CD4-positive, alpha-beta T cell treated with Interleukin-6 at 100 ng/mL for 8 hours (primary cell): ENCODE measurements at places on chromosomes 3 and 15.

DNA sequence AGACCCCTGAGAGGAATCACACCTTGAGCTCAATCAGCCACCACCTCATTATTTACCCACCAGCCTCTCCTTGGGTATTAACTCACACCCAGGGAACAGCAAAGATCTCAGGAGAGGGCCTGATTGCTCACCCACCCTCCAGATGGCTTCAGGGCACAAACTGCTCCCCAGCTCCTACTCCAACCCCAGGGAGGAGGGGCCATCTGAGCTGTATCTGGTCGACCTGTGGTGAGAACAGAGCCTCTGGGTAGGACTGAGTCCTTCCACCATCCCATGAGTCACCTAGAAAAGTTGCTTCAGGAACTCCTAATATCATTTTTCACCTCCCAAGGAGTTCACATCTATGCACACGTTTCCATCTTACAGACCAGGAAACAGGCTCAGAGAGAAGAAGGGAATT lies 44.8 kb upstream of the HES1 start:
- DNase-seq: no peak

GRCh38 chr3:179882292-179882691 lies 154.4 kb downstream of the PEX5L start:
- DNase-seq: no peak

GRCh38 chr3:171768281-171768900 lies 41.9 kb downstream of the PLD1 start:
- no peak for DNase-seq

- DNase-seq: no peak
Observed at GRCh38 chr15:68843425-68844311, 23.0 kb upstream of the ANP32A start.

- no peak for DNase-seq
Observed at GRCh38 chr3:72625602-72626337, 222.5 kb downstream of the SHQ1 start.

GRCh38 chr3:59143447-59143846 lies 93.6 kb upstream of the CFAP20DC start:
- DNase-seq: no peak

DNA sequence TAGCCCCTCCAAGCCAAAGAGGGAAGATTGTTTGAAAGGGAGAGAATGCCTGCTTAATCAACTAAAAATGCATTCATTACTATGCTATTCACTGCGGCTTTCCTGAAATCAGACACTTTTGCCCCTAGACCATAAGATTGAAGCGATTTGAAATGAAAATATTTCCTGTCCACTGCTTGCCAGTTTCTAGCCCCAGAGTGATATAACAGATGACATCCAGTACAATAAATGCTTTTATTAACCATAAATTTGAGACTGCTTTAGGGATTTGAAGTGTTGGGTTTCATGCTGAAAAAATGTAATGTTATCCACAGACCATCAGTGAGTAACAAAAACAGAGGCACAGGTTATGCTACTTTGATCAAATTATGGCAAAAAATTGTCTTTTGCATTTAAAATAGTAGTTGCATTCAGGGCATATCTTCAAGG lies 14.1 kb downstream of the IL17RD start:
- DNase-seq: no peak

DNA sequence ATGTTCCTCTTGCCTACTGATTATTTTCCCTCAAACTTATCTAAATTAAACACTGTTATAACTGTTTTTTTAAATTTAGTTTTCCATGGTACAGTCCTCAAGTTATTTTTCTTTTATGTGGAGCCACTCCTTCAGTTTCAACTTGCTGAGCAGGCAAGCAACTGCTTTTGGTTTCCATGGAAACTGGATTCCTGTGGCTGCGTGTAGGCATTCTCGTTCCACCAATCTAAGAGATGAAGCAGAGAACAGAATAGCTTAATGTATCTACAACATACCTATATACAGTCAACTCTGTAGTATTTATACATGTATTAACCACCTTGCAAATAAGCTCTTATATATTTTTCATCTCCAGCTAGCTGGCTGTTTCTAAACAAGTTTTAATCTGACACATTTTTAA lies 25.8 kb upstream of the ANXA2 start:
- no peak for DNase-seq

DNA sequence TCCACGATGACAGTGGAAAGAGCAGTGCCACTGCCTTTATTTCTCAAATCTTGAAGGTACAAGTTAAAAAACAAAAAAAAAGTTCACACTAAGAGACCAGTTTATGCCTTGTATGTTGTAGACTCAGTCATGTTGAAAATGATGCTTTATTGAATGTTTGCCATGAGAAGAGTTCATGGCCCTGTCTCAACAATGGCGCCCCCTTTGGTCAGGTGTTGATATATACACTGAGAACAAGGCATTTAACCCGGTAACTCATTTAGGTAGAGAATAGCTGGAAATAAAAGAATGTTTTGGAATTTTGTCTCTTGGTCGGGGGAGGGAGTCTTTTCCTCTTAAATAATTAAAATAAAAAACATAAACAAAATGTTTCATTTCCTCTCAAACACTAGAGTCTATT lies 145.6 kb upstream of the SLC2A2 start:
- DNase-seq: no peak

DNA sequence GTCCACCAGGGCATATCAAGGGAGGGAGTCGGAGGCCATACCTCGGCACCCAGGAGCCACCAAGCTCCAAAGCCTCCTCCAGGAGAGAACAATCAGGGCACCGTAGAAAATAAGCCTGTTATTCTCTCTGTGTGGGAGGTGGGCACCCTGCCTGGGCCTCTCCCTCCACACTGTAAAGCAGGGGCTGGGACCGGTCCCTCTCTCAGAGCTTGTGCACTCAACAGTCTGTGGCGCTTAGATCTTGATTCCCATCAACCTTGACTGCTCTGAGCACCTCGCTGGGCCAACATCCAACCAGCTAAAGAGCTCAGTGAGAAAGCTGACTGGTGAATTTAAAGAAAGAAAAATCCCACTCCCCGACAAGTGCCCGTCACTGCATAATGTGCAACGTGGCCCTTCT lies 53.0 kb downstream of the PCSK6 start:
- DNase-seq: no peak

GRCh38 chr15:39788800-39789565 lies 6.3 kb upstream of the FSIP1 start:
- no peak for DNase-seq

DNA sequence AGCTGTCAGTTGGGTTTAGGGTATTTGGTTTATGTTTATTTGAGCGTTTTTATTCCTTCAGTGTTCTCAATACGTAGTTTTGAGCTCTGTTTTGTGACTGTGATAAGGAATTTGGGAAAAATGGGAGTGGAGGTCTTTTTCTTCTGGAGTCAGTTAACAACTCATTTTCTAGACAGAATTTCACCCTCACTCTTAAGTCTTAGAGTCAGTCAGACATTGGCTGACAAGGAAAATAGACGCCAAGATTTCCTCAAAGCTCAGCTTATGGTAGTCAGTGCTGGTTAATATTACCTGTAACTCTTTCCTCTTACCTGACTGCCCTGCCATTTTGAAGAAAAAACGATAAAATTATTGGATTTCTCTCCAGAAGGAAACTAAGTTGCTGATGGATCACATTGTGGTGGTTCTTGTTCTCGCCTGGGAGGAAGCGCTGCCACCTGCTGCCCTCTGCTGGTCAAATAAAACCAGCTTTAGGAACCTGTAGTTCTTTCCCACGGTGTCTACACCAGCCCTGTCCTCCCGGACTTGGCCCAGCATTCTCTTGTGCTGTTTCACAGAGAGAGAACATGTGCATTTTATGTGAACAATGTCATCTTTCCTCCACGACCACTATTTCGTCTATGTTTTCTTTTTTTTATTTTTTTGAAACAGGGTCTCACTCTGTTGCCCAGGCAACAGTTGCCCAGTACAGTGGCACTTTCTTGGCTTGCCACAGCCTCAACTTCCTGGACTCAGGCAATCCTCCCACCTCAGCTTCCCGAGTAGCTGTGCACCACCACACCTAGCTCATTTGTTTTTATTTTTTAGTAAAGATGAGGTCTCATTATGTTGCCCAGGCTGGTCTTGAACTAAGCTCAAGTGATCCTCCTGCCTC lies 41.4 kb upstream of the UMPS start:
- DNase-seq: peak; percentile 62

GRCh38 chr3:114057011-114057347 lies 442 bp downstream of the QTRT2 start:
- no peak for DNase-seq

- DNase-seq: no peak
Observed at GRCh38 chr15:98681061-98681460, 32.7 kb downstream of the IGF1R start.

- no peak for DNase-seq
Observed at GRCh38 chr3:153495422-153495821, 333.4 kb downstream of the RAP2B start.

GRCh38 chr3:132417695-132418411 lies 551 bp downstream of the DNAJC13 start:
- DNase-seq: peak; percentile 18

DNA sequence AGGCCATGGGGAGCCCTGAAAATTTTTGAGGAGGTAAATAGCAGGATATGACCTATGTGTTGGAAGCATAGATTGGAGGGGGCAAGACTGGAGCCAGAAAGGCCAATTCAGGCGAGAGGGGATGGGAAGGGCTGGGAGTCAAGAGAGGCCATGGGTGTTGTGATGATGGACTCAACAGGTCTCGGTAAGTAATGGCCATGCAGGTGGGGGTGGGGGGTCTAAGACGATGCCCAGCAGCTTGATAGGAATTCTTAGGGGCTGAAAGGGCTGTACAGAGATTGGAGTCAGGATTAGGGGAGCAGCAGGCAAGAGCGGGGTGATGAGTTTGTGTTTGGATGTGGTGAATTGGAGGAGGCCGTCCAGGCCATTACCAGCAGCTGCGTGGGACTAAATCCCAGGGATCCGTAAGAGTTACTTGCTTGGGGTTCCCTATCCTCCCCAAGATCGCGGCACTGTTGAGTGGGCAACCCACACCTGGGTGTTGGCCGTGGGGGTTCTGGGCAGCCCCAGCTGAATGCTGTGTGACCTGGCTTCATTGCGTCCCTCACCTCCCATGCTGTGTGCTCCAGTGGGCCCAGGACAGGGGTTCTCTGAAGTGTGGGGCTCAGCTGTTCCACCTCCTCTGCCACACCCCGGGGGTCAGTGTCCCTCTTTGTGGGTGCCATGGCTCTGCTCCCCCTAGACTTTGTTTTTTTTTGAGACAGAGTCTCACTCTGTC lies 41.8 kb upstream of the CHRNB4 start:
- DNase-seq: no peak

DNA sequence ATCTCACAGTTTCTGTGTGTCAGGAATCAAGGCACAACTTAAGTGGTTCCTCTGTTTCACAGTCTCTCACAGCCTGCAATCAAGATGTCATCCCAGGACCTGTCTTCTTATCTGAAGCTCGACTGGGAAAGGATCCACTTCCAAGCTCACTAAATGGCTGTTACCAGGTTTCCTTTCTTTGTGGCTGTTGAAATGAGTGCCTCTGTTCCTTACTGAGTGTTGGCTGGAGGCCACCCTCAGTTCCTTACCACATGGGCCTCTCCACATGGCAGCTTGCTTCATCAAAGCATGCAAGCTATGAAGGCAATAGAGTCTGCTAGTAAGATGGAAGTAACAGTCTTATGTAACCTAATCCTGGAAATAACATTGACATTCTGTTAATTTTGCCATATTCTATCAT lies 174.0 kb downstream of the ERC2 start:
- no peak for DNase-seq

DNA sequence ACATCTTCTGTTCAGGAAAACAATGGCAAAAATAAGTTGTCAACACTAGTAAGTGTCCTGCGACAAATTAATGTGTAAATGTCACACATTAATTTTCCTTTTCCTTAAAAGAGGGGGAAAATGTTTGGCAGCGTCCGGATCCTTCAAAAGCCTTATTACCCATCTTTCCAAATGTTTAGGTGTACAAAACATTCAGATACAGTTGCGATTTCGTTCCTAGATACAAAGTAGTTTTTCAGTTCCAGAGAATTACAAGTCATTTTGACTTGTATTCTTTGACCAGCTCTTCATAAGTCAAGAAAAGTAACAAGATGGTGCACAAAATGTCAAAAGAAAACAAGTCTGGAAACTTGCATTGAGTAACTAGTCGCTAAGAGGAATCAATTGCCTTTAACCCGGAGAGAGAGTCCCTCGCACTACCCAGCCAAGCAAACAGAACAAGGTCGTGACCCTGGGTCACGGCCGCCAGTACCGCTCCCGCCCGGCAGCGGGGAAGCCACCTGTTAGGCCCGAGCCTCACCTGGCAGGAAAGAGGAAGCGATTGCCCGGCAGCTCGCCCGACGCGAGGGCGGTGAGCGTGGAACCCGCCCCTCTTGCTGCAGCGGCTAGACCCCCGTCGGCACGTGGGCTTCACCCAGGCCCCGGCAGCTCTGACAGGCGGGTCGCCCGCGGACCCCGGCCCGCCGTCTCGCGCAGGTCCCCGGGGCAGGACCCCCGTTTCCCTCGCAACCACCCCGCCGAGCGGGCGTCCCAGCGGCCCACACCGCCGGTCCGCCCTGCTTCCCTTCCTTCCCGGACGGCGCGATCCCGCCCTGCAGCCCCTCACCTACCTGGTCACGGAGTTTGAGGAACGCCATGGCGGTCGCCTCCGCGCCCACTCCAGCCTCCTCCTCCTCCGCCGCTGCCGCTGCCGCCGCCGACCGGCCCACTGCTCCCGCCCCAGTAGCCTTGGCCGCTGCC lies 61.0 kb upstream of the ANKRD28 start:
- DNase-seq: peak; percentile 61

GRCh38 chr15:38853608-38854007 lies 289.0 kb upstream of the RASGRP1 start:
- DNase-seq: peak; percentile 12

GRCh38 chr3:150094150-150094933 lies 123.6 kb upstream of the PFN2 start:
- no peak for DNase-seq

DNA sequence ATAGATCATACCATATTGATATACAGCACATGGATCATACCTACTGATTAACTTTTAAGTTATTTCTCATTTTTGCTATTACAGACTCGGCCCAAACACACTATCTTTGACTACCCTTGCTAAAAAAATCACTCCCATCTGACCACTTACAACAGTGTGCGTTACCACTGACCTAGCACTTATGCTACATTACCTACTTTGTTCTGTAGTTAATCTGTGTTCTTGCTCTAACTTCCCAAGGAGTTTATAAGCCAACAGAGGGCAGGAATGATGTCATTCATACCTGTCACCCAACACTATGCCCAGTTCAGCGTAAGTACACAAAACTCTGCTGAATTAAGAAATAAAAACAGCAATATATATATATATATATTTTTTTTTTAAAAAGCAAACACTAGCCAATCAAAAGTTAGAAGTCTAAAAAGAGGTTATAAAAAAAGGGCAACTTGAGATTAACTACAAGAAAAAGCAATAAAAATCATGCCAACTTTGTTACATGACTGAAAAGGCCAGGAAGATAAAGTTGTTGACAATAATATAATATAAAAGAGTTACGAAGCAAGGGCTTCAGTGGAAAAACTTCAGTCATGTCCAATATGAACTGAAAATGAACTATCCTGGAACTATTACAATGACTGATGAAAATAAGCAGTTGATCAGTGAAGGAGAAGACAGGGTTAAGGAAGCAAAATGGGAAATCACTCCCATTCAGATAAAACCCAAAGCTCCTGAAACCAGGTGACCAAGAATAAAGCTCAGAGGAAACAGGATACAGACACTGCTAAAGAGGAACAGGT lies 33.6 kb downstream of the EDC3 start:
- no peak for DNase-seq

GRCh38 chr15:42136513-42136912 lies 19.9 kb downstream of the PLA2G4F start:
- no peak for DNase-seq
